GM04503 (cell line): ENCODE measurements at places on chromosomes 5 and 9.
A peak's percentile ranks its signal among the peaks of the same experiment; 100 is the strongest.

DNA sequence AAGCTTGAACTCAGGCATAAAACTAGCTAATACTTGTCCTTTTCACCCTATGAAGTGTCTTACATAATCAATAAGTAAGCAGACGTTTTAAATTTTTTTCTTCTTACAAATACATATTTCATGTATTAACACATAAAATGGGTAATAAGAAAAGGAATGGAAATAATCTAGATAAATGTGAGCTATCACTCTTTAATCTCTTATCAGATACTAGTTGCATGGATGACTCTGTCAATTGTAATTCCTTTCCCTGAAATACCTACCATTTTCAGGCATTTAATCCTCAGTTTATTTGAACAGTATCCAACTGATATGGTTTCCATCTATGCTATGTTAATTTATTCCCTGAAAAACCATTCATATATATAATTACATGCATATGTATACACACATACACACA is 166.0 kb upstream of the RGS7BP start:
- DNase-seq = no peak

DNA sequence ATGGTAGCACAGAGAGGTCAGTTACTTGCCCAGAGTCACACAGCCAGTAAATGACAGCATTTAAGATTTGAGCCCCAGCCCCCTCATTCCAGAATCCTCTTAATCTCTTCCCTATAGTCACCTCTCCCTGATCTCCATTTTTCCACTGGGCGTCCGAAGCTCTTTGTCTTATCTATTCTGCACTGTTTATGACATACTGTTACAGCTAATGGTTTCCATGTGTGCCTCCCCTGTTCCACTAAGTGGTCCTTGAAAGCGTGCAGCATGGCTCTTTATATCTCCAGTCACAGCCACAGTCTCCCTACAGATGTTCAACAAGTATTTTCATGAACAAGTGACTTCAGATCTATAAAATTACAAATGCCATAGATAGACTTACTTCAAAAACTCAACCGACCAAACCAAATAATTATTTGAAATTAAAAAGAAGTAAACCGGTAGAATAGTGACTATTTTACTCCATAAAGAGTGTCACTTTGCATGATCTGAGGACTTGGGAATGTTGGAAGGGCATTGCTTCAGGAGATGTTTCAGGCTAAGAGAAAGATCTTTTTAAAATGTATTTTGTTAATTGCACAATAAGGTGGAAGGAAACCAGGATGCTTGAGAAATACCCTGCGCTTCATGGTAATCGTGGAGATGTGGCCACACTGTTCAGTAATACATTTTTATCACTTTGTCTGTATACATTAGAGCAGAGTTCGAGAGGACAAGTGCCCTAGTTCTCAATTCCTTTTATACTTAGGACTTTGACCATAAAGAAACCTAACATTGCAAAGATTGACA is 237.2 kb downstream of the FBXL7 start:
- DNase-seq = no peak

- DNase-seq = no peak
These were observed 251.4 kb upstream of the TRIM32 start for GRCh38 chr9:116435706-116436105.

GRCh38 chr9:14256588-14256987 is 57.4 kb downstream of the NFIB start:
- no peak for DNase-seq

GRCh38 chr5:96569770-96570169 is 92.4 kb upstream of the CAST start:
- DNase-seq = no peak

DNA sequence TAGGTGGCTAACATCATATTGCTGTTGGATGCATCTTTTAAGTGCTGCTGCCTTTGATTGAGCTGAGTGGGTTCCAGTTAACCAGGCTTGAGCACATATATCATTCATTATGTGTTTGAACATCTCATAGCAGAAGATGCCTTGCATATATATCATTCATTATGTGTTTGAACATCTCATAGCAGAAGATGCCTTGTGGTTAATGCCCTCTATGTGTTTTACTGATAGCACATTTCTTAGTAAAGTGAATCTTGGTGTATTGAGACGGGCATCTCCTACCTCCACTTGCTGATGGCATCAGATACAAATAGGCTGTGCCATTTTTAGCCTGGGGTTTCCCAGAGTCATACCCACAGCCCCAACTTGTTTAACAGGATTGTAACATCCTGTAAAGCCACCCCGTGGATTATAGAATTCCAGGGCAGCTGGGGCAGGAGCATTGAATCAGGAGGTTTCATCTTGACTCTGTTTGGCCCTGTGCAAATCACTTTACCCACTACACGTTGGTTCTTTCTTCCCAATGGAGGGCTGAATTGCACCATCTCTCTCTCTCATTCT is 26.5 kb downstream of the MTAP start:
- DNase-seq = no peak

DNA sequence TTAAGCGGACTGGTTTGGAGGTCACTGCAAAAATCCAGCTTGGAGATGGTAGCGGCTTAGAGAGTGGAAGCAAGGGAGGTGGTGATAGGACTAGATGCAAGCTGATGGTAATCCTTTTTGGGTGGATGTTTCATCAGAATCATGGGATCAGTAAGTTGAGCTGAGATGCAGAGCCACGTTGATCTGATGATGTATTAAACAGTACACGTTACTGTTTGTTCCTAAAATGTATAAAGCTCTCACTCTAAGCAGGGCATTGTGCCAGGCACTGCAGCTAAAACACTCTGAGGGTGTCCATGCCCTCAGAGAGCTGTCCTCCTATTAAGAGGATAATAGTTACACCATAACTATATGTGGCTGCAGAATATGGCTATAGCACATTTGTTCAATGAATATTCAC is 93.1 kb downstream of the JAKMIP2 start:
- no peak for DNase-seq

DNA sequence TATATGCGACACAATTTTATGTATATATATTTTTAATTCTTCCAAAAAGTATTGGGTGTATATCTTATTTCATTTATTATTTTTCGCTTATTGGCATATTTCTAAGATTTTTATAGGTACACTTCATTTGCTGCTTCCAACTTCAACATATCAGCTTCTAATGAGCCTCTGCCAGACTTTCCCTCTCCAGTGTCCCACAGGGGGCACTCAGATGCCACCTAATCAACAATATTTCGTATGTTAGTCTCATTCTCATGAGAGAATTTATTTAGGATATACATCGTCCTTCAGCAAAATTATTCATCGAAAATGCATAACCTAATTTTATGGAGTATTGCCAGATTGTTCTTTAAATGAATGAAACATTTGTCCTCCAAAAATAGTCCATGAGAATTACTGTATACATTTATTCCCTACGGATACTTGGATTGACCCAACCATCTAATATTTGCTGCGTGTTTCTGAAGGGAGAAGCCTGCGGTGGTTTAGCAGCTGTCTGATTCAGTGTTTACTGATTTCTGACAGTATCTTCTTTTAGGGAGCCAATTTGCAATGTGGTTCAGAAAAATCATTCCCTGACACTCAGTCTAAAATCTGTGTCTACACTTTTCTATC is 100.6 kb upstream of the SELENOP start:
- DNase-seq = no peak

GRCh38 chr5:171285465-171285864 is 23.6 kb upstream of the TLX3 start:
- DNase-seq = no peak

DNA sequence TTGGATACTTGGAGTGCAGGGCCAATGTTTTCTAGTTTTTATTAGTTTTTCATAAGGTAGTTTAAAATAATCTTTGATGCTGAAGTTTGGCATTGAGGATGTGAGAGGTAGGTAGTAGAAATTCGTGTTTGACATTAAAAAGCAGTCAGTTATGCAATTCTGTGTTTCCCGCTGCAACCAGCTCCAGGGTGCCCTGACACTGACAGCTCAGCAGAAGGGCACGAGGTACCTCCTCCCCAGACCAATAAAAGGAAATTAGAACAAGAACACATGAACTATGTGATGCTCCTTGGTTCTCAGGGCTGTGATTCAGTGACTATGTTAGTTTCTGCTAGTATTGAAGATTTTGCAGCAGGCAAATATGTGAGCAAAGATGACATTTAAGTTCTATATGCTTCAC is 40.2 kb downstream of the NSUN2 start:
- DNase-seq = peak; percentile 5

DNA sequence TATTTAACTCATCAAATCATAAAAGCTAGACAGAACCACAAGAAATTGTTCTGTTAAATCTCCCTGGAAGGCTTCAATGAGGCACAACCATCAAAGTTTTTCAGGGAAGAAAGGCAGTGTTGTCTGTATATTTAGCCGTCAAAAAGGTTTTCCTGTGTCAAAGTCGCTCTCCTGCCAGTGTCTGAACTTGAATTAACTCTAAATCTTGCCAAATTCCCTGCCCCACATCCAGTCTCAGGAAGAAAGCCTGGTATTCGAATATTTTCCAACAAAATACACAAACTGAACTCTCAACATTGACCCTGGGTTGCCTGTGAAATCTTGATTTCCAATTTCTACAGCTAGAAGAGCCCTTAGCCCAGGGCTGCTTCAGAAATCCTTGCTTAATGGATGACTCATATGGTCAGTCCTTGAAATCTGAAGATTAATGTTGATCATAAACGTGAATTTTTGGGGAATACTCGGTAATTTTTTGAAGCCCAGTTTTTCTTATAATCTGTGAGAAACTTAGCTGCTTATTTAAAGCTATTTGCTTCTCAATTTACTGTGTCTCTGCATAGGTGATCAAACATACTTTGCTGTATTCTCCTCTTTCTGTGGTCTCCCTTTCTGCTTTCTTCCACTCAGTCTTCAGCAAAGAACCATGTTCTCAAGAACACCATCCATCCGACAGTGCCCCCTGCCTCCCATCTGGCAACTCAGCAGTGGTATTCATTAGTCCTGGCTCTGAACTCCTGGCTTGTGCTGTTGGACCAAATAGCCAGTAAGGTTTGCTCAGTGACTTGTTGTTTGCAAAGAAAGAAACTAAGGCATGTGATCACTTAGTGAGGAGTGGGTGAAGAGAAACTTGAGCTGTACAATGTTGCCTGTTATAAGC is 58.9 kb downstream of the NREP start:
- DNase-seq = no peak

DNA sequence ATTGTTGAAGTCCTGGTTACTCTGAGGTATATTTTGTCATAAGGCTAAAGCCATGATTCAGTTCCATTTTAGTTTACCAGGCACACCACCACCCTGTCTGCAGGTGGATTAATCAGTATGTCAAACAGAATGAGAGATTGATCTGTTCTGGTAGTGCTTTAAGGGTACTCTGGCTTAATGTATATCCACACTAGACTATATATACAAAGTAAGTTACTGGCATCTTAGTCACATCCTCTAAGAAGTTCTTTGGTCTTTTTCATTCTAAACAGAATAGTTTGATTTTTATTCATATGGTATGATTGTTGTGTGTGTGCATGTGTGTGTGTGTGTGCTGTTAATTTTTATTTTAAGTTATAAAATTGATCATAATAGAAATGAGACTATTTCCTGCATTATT is 61.8 kb downstream of the RAB24 start:
- no peak for DNase-seq

DNA sequence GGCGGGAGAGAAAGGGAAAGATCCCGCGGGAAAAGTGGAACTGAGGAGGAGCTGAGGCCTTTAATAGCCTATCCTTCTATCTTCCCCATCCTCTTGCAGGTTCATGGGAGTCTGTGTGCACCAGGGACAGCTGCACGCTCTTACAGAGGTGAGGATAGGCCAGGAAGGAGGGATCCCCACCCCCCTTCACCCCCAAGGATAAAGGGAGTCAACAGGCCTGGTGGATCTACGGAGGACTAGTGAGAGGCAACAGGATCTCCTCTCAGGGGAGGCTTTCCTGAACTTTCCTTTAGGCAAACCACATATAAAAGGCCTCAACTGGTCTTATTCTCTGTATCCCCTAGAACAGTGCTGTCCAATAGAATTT is 1.1 kb downstream of the TESK1 start:
- no peak for DNase-seq

- DNase-seq = no peak
These were observed 90.7 kb downstream of the DAPK1 start for GRCh38 chr9:87588339-87588738.

DNA sequence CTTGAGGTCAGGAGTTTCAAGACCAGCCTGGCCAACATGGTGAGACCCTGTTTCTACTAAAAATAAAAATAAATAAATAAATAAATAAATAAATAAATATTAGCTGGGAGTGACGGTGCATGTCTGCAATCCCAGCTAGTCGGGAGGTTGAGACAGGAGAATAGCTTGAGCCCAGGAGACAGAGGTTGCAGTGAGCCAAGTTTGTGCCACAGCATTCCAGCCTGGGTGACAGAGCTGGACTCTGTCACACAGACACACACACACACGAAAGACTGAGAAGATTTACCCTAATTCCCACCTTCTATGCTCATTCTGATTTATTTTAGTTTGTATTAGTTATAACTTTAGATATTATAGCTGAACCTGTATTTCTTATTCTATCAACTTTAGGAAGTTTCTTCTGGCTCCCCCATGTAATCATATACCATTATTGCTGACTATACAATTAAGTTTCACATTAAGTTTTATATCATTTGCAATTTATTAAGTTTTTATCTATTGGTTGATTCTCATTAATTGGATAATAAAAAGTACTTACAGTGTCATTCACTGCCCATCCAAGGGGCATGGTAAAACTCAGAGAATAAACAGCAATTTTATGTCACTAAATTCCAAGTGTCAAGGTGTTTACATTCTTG is 20.8 kb downstream of the ABHD17B start:
- no peak for DNase-seq

GRCh38 chr9:93111371-93112115 is 15.5 kb downstream of the CARD19 start:
- no peak for DNase-seq

- DNase-seq = no peak
These were observed 6.9 kb upstream of the GMCL2 start for GRCh38 chr5:178194026-178194425.

GRCh38 chr9:101087426-101087825 is 58.9 kb downstream of the PLPPR1 start:
- no peak for DNase-seq

GRCh38 chr5:90131383-90132133 is 278.0 kb downstream of the CETN3 start:
- no peak for DNase-seq
